ENCODE measurements at places on chromosomes 1 and 21.

DNA sequence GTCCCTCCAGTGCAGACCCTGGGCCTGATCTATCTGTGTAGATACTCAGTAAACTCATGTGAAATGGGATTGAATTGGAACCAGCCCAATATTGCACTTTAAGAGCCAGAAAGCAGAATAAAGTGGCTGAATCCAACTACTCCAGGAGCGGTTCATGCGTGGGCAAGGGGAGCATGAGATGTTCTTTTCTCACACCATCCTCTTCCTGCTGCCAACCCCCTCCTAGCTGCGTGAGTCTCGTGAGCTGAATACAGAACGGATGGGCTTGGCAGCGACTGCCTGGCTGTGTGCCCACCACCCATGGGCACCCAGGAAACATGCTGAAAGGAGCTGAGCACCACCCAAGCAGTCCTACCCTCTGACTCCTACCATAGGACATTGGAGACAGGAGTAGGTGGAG is 128.3 kb downstream of the ELAVL4 start:
- no peak for DNase-seq

- no peak for DNase-seq
These were observed 135.3 kb downstream of the RUNX1 start for GRCh38 chr21:34913811-34914210.

DNA sequence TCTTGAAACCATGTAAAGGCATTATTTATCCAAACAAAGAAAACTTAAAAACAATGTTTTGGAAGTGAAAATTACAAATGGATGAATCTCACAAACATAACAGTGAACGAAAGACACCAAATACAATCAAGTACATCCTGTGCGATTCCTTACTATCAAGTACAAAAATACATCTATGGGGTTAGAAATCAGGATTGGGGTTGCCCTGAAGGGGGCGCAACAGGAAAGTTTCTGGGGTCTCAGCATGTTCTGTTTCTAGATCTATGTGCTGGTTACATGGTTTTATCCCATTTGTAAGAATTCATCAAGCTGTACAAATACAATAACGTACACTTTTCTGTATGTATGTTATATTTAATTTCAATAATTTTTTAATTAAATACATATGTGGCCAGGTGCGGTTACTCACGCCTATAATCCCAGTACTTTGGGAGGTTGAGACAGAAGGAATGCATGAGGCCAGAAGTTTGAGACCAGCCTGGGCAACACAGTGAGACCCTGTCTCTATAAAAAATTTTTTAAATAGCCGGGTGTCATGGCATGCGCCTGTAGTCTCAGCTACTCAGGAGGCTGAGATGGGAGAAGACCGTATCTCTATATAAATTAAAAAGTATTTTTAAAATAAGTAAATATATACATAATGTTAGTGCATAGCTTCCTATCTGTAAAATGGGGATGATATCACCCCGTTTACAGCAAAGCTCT is 121.5 kb upstream of the SOD1 start:
- no peak for DNase-seq

DNA sequence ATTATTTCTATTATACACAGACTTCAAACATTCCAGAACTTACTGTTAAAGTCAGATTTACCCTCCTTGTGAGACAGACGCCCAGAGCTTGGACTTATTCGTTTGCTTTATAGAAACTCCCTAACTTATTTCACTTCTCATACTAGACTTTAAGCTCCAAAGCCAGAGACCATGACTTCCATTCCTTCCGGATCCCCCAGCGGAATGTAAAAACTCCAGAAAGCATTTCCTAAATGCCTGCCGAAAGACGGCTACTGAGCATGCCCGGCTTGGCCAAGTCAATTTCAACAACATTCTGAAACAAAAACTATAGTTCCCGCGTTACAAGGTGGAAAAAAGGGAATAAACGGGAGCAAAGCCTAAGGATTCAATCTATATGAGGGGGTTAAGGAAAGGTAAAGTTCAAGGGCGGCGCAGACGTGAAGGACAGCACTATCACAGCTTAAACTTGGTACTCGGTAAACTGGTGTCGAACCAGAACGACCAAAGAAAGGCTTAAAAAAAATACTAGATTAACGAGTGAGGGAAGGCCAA is 1.1 kb downstream of the USP48 start:
- peak; percentile 18 for DNase-seq

DNA sequence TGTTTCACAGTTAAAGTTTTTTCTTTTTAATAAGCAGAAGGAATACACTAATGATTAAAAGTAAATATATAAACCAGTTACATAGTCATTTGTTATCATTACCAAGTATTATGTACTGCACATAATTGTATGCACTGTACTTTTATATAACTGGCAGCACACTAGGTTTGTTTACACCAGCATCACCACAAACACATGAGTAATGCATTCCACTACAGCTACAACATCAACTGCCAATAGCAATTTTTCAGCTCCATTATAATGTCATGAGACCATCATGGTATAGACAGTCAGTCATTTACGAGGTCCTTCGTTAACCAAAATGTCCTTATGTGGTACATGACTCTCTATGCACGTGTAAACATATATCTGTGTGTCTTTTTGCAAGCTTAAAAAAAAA is 35.2 kb downstream of the SCYL3 start:
- DNase-seq: no peak

DNA sequence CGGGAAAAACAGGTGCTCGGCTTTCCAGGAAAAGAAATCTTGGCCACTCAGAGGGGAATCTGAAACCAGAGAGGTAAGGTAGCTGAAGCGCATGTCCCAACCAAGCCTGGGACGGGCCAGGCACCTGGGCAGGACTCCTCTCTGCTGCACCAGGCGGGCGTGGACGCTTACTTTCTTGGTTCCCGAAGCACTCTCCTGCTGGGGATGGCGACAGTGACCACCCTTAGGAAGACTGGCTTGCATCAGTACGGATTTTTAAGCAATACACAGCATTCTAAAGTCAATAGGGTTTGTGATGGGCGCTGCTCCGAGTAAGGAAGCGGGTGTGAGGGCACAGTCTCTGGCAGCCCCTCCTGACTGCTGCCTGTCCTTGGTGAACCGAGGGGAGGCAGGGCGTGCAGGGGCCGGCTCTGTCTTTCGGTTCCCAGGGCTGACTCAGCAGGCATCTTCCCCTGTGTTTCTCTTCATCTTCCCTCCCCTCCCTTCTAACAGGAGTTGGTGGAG is 74.9 kb upstream of the ANGPTL1 start:
- DNase-seq: no peak

GRCh38 chr1:103387898-103388297 is 137.6 kb upstream of the RNPC3 start:
- DNase-seq: no peak

- no peak for DNase-seq
These were observed 1548.6 kb upstream of the B3GALT2 start for GRCh38 chr1:194734970-194735369.

GRCh38 chr1:61301824-61302657 is 219.7 kb downstream of the NFIA start:
- peak; percentile 84 for DNase-seq

DNA sequence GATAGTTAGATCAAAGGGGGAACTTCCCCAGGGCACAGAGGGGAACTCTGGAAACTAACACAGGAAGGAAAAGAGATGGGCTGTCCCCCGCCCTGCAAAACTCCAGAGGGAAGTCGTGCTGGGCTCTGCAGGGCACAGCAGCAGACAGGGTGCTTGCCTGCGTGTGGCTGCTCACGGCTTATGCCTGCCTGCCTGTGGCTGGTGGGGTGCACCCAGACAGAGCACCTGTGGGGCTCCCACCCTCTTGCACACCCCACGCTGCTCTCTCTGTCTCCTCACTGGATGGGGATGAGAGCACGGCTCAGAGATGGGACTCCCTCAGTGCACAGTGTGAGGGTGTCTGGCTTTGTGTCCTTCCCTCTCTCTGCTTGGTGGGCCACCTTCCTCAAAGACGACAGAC is 13.5 kb upstream of the ETV3L start:
- no peak for DNase-seq

- no peak for DNase-seq
These were observed 136.6 kb upstream of the CD34 start for GRCh38 chr1:208047476-208047934.

DNA sequence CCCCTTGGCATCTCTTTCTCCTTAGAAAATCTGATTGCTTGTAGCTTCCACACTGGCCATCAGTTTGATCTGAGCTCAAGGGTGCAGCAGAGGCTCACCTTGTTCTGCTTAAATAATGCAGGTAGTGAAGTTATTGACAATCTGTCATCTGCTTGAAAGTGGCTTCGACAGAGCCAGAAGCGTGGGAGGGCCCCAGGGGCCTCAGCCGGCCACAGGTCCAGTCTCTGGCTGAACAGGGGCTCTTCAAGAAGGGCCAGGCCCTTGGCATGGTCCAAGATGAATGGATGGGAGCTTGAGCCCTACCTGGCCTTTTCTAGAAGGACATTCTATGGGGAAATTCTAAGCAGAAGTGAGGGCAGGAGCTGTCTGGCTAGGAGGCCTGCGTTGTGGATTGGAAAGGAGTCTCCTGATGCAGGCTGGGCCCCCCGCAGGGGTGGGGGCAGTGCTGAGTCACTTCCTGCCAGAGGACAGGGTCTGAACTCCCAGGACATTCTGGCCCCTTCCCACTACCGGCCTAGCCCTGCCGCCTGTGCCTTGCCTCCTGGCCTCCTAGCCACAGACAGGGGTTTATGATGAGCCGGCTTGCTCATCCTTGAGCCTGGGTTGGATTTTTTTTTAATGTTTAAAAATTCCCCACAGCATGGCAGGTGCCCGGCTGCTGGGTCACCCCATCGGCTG is 162.3 kb upstream of the VAMP3 start:
- DNase-seq: no peak

DNA sequence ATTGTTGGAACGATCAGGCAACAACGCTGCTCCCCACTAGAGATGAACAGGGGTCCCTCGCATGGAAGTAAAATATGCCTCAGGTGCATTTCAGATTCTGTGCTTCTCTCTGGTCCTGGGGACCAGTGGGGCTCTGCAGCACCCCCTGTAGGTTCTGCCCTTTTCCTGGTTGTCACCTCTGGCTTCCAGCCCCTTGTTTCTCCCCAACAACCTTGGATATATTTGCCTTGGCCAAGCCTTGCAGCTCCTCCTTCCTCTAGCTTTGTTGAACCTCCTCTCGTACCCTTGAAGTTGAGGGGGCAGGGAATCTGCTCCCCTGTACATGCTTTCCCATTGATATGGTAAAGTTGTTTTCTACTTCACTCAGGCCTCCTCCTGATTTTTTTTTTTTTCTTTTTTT is 5.4 kb upstream of the RGSL1 start:
- DNase-seq: no peak

- DNase-seq: peak; percentile 72
These were observed 59.5 kb downstream of the PTGS2 start for GRCh38 chr1:186620566-186621350.

DNA sequence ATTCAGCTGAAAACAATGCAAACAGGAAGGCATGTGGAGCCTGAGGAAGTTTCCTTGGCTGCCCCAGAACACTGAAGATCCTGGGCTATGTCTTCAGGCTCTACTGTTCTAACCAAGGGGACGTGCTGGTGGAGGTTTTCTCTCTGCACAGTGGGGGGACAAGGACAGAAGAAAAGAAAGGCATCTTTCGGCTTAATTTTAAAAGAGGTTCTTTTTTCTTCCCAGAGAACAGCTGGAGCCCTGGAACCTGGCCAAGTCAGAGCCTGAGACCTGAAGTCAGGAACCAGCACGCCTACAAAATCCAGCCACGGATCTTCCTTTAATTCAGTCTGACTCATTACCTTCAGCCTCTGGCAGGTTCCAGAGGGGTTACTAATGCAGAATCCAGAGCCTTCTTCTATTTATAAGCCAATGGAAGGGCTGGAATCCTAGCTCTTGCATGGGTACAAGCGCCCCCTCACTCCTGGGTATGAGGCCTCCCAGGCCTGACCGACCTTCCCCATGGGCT is 19.8 kb downstream of the CTNNBIP1 start:
- no peak for DNase-seq

DNA sequence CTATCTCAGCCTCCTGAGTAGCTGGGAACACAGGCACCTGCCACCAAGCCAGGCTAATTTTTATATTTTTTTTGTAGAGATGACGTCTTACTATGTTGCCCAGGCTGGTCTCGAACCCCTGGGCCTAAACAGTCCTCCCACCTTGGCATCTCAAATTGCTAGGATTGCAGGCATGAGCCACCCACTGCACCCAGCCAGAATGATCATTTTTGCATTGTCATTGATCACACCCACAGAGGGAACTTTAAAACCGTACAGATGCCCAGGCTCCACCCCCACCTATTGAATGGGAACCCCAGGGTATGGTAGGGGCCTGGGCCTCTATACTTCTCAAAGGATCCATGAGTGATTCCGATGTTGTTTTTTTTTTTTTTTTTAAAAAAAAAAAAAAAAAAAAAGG is 36.7 kb downstream of the ETNK2 start:
- DNase-seq: no peak

DNA sequence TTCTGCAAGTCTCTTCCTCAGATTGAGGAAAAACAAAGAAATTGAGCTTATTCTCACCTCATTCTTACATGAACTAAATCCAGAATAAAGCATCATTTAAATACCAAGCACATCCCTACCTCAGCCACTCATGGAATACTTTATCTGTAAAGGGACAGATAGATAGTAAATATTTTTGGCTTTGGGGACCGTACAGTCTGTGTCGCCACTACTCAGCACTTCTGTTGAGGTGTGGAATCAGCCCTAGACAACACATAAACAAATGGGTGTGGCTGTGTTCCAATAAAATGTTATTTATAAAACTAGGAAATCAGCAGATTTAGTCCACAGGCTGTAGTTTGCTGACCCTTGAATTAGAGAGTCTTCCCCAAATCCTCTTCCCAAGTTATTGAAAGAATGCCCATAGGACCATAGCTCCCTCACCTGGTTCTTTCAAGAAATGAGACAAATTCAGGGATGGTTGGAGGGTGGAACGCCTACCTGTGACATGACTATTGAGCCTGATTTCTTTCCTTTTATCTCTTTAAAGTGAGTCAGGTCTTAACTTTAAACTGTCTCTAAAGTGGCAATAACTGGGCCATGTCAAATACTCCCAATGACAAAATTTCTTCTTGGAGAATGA is 878.5 kb downstream of the USP25 start:
- no peak for DNase-seq

GRCh38 chr1:243623841-243624240 is 226.2 kb downstream of the AKT3 start:
- no peak for DNase-seq

- DNase-seq: no peak
These were observed 169.2 kb downstream of the LMX1A start for GRCh38 chr1:165187031-165188009.

DNA sequence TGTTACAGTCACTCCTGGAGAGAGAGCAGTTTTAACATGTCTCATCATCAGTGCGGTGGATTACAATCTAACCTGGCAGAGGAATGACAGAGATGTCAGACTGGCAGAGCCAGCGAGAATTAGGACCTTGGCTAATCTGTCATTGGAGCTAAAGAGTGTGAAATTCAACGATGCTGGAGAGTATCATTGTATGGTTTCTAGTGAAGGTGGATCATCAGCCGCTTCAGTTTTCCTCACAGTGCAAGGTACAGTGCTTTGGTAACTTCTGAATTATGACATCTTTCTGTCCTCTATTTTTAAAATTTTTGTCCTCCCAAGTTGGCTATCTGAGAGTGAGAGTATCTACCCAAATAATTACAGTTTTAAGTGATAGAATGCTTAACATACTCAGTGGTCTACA is 199.4 kb downstream of the HMCN1 start:
- no peak for DNase-seq

GRCh38 chr1:20376880-20377494 is 86.3 kb downstream of the VWA5B1 start:
- DNase-seq: peak; percentile 69
